ENCODE measurements at places on chromosomes 7 and 10.

GRCh38 chr7:20307119-20307518, 23.6 kb upstream of the ITGB8 start:
- no peak for DNase-seq

DNA sequence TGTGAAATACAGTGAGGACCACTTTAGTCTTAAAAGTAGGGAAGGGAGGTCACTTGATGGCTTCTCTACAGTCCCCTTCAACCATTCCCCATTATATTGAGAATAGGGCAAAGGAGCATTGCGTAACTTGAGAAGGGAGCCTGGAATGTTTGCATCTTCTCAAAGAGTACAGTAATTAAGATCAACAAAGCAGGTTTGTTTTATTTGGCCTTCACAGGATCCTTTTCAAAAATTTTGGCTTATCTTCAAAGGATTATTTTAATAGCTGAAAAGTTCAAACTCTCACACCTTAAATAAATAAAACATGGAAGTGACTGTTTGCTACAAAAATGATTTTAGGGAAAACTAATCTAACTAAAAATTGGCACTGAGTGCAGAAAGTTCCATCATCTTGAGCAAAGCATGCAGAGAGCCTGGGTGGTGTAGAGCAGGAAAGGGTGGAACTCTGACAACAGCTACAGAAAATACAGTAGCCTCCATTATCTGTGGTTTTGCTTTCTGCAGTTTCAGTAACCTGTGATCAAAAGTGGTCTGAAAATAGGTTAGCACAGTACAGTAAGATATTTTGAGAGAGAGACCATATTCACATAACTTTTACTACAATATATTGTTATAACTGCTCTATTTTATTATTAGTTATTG, 214.0 kb downstream of the MDFIC start:
- DNase-seq, result no peak

DNA sequence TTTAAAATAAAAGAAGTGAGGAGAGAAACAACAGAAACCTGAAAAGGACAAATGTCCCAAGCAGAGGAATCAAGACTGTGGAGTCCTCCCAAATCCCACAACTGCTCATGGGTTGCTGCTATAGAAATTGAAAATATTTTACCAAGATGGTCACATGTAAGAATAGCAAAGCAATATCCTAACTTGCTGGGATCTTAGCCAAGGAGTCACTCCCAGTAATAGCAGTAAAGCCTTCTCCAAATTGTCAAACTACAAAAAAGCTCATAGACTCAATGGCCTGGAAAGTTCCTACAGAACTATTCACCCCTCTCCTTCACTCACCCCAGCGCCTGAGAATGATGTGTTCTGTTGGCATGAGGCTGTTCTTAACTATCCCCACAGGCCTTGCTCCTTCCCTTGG, 186.5 kb downstream of the ELMO1 start:
- DNase-seq, result no peak

DNA sequence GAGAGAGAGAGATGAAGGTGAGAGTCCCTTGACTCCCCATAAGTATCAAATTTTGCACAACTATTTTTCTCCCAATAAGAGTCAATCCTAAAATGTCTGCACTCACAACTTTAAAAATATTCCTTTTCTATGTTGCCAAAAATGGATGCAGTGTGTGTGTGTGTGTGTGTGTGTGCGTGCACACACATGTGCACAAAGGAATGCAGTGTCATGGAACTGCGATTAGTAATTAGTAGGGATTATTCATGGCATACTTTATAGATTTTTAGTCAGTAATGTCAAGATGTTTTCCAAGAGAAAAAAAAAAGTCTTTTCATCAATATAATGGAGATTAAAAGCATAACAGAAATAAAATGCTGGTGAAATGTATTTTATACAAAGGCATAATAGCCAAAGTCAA, 179.1 kb upstream of the LRRTM3 start:
- DNase-seq, result no peak

DNA sequence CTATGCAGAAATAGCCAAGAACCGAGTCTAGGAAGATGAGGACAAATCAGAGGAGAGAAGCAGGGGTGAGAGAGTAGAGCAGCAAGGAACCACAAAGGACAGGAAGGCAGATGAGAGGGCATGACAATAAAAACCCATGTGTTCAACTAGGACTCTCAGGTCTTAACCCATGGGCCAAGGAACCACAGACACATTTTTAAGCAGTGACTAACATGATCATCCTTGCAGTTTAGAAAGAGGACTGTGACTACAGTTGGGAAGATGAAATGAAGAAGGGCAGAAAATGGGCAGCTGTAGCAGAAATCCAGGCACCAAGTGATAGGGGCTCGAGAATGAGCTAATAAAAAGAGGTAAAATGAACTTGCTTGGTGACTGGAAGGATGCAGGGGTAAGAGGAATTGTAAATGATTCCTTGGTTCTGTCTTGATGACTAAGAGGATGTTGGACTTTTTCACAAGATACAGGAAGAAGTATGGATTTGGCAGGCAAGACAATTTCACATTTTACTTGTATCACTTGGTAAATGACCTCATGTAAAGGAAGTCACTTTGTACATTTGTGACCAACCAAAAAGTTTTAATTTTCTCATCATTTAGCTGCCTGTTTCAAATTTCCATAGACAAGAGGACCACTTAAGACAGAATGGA, 22.8 kb downstream of the SGMS1 start:
- DNase-seq, result no peak

- no peak for DNase-seq
These were observed 24.6 kb downstream of the AGK start for GRCh38 chr7:141575654-141576448.

DNA sequence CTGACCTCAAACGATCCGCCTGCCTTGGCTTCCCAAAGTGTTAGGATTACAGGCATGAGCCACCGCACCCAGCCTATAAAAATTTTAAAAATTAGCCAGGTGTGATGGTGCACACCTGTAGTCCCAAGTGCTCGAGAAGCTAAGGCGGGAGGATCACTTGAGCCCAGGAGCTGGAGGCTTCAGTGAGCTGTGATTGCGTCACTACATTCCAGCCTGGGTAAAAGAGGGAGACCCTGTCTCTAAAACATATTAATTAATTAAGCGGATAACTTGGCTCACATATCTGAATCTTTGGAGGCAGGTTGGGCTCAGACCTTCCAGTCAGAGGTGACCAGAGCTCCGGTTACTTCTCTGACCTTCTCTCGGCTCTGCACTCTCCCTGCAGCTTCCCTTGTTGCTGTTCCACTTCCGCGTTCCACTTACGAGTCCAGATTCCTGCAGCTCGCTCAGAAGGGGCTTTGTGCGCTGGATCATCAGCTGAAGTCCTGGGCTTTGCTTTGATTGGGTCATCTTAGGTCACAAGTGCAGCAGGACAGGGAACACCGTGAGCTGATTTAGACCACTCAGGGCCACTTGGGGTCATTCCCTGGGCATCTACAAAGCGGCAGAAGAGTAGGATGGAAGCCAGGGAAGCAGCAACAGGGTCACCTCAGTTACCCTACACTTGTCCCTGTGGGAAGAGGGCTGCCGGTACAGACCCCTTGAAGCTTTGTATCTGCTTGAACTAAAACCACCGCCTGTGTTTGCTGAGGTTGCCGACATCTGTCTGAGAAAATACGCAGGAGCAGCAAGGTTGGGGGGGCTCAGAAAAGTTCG, 2.0 kb upstream of the ARPC1B start:
- no peak for DNase-seq

DNA sequence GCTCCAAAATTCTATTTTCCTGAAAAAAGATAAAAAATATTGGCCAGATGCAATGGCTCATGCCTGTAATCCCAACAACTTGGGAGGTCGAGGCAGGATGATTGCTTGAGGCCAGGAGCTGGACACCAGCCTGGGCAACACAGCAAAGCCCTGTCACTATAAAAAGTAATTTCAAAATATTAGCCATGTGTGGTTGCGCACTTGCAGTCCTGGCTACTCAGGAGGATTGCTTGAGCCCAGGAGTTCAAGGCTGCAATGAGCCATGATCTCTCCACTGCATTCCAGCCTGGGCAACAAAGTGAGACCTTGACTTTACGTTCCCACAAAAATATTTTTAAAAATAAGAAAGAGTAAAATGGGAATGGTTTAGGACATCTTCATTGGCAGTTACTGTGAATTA, 104.1 kb upstream of the AFAP1L2 start:
- no peak for DNase-seq

DNA sequence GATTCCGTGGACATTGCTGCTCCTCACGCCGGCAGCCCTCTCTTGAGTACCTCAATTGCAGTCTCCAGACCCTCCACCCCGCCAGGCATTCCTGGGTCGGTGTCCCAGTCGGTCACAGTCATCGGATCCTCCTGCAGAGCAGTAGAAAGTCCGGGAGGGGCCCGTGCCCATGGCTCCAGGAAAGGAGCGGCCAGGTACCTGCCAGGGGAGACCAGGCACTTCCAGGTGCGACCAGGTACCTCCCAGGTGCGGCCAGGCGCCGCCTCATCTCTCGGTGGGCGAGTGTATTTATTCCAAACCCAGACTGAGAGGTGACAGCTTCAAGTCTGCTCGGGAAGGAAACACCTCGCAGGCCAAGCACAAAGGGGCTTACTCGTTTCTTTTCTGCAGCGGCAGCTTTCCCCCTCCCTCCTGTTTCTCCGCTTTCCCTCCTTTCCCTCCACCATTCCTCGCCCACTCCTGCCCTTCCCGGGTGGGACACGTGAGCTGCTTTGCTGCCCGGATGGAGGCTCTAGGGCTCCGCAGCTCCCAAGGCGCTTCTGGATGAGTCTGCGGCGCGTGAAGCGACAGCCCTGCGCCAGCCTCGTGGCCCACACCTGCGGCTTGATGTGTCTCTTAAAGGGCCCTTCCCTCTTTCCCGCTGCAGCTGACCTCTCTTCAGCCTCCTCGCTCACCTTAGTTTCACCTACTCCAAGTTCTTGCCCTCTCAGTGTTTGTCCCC, 39.4 kb upstream of the AGK start:
- no peak for DNase-seq

DNA sequence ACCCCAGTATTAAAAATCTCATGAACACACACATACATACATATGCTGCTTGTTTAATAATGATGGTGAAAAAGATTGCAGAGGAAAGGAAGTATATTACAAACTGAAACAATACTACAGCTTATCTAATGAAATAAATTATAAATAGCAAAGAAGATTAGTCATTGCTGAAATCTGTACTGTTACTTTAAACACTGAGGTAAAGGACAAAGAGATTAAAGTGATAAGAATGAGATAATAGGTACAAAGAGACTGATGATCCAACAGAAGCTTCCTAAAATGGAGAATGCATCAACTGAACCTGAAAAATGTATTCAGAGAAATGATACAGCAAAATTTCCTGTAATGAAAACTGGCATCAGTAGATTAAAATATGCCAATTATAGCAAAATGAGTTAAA, 91.5 kb upstream of the KCND2 start:
- no peak for DNase-seq

GRCh38 chr7:92691578-92691977, 101.4 kb upstream of the FAM133B start:
- DNase-seq, result no peak

DNA sequence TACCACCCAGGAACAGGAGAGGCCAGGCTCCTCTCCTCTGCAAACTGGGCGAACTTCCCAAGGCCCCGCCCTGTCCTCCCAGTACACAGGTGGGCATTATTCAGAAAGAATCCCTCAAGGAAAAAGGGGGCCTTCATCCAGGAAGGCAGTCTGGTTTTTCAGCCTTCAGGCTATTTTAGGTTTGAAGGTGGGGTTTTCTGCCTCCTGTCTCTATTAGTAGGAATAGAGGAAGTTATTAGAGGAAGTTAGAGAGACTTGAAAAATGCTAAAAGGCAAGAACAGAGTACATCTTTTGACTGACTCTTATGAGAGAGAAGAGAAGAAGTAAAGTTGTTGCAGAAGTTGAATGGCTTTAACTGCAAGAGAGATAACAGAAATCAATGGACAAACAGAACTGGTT, 250.9 kb upstream of the SORCS1 start:
- no peak for DNase-seq

- no peak for DNase-seq
These were observed 637 bp downstream of the MICU1 start for GRCh38 chr10:72625276-72625607.

- no peak for DNase-seq
These were observed 1.2 kb downstream of the PPP1R9A start for GRCh38 chr7:94908323-94909178.

DNA sequence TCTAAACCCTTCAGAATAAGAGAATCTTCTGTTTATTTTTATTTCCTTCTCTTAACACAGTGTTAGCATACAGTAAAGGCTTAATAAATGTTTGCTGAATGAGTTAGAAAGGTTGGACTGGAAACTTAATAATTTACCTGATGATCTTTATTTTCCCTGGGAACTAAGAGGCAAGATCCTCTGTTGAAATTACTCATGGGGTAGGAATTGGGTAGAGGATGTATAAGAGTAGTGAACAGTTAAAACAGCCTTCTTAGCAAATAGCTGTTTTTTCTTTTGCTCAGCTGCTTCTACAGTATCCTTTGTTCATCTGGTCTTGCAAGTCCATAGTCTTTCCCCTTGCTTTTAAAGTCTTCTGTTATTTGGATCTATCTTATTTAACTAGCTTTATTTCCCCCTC, 80.0 kb downstream of the AKAP9 start:
- no peak for DNase-seq

DNA sequence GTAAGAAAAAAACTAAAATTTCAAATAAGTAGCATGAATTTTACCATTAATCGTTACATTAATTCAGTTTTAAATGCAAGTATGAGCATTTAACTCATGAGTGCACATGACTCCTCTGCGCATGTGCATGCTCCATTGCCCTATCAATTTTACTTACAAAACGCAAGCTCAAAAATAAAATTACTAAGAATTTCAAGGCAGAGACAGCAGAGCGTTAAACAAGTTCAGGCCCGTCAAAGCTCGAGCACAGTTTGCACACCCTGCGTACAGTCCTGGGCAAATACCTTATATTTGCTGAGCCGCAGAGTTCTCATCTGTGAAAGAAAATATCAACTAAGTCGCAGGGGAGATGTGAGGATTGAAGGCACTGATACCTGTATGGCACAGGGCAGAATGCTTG, 373.6 kb downstream of the BBS9 start:
- no peak for DNase-seq

DNA sequence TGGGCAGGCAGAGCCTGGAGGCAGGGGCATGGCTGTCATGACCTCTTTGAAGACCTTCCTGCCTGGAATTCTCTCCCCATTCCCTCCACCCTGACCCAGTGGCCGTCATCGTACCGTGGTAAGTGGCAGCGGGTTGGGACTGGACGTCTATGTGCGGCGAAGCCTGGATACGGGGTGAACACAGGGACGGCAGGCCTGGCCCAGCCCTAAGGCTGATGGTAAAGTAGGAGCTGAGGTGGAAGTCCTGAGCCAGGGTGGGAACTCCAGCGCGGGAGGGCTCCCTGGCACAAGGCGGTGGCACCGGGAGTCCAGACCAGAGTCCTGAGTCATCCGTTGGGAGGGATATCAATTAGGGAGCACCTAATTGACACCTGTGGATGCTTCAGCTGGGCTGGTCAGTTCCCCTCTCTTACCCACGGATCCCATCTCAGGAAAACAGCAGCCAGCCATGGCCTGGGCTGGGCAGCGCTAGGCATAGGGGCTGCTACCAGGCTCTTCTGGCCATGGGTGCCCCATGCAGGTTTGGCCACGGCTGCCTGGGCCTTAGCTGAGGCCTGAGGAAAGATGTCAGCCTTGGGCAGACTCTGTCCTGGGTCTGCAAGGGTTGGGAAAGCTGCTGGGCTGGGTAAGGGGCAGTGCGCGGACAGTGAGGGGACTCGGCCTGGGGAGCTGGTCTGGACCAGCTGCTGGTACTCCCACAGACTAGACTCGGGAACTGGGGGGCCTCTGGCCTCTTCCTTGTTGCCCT, 3.3 kb downstream of the PPIF start:
- DNase-seq, result no peak

GRCh38 chr7:92517631-92518030, 10.7 kb downstream of the PEX1 start:
- DNase-seq, result no peak
